Liver (tissue), 10 donors: ENCODE measurements at places on chromosomes 3 and 15. TPM values are rescaled to one million over a fixed set of nuclear protein-coding genes. Genes with fewer than 3 reads are reported as not detected.

- DNase-seq: no peak
Observed at GRCh38 chr15:49040151-49040550, 6.1 kb downstream of the SECISBP2L start.

CHRNA7 gene
- total RNA-seq: 0.08 TPM

TP63 gene
- total RNA-seq: under 0.01 TPM

- DNase-seq: no peak
Observed at GRCh38 chr15:68196445-68197169, 8.5 kb downstream of the CALML4 start.

- DNase-seq: no peak
Observed at GRCh38 chr3:113532698-113533533, 561 bp downstream of the SIDT1 start.

GRCh38 chr3:148625991-148626390, 71.7 kb upstream of the AGTR1 start:
- no peak for DNase-seq

DNA sequence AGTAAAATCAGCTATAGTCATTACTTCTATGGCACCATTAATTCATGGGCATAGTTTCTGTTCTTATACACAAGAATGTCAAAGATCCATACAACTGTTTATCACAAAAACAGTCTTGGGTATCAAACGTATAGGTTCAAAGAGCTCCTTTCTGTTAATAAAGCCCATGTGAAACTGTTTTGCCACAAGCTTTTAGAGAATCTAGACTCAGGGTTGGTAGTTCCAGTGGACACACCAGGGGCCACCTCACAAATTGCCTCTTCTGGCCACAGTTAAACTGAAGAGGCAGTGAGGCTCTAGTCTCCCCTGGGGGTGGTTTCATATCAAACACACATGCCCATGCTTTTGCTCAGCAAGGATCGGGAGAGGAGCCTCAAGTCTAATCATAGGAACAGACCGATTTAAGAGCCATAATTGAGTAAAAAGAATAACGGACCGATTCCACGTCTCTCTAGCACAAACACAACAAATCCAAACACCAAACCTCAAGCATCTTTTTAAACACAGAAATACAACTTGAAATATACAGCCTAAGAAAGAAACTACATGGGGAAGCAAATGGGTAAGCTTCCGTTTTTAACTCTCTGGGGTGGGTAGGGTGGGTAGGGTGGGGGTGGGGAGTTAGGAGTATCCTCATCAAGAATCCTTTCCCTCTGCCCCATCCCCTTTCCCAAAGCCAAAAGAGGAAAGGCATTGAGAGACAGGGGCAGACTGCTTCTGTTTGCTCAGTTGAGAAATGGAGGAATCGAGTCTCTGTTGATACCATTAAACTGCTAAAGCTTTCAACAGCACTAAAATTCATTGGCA, 443.3 kb downstream of the MAGI1 start:
- no peak for DNase-seq

CAND2 gene
- total RNA-seq: 0.84 TPM

- DNase-seq: peak; percentile 42
Observed at GRCh38 chr3:112004669-112005068, 5.9 kb downstream of the TAGLN3 start.

GRCh38 chr15:73628102-73628501, 5.1 kb downstream of the NPTN start:
- DNase-seq: no peak

DNA sequence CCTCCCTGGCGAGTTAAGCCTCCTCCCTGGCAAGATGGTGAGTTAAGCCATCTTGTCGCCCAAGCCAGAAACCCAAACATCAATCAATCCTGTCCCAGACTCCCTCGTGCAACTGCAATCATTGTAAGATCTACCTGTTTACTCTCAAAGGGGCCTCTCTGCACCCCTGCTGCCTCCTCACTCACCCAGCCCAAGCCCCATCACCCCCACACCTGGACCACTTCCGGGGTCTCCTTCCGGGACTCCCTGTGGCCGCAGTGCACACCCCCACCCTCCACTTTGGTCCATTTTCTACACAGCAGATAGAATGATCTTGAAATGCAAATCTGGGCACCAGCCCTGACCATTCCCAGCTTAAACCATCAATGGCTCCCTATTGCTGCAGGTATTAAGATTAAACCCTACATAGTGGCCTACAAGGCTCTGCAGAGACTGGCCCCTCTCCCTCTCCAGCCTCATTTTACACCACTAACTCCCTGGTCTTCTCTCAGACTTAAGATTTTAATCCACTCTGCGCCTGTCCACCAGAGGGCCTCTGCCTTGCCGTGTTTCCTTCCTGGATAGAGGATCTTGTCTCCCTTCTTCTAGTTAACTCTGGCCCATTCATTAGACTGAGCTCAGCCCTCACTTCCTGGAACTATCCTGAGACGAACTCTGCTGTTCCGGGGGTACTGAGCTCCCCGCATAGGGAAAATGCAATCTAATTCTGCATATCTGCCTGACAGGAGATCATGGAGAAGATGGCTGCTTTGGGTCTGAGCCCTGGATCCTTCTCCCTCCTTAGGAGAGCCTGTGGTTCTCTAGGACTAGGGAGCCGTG, 41.9 kb upstream of the SLC6A1 start:
- no peak for DNase-seq

CLRN1 gene
- total RNA-seq: not detected

- DNase-seq: no peak
Observed at GRCh38 chr3:39962581-39962980, 153.2 kb downstream of the MYRIP start.

DNA sequence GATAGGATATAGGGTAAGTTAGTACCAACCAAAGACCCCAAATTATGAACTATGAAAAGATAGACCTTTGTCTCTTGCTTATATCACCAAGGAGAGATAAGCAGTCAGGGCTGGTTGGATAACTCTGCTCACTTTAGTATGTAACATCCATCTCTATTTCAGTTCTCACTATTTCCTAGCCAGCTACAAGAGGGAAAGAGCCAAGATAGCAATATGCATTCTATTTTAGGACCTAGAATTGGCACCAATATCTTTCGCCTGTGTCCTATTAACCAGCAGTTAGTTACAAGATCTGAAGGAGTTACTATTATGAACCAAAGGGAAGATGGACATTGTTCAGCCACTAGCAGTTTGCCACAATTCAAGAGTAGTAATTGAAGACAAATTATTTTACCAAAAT, 457.5 kb downstream of the NSUN3 start:
- DNase-seq: no peak

PARP9 gene
- 74.0 TPM for total RNA-seq

SAMD7 gene
- not detected for total RNA-seq

MTFMT gene
- 6.8 TPM for total RNA-seq

DNA sequence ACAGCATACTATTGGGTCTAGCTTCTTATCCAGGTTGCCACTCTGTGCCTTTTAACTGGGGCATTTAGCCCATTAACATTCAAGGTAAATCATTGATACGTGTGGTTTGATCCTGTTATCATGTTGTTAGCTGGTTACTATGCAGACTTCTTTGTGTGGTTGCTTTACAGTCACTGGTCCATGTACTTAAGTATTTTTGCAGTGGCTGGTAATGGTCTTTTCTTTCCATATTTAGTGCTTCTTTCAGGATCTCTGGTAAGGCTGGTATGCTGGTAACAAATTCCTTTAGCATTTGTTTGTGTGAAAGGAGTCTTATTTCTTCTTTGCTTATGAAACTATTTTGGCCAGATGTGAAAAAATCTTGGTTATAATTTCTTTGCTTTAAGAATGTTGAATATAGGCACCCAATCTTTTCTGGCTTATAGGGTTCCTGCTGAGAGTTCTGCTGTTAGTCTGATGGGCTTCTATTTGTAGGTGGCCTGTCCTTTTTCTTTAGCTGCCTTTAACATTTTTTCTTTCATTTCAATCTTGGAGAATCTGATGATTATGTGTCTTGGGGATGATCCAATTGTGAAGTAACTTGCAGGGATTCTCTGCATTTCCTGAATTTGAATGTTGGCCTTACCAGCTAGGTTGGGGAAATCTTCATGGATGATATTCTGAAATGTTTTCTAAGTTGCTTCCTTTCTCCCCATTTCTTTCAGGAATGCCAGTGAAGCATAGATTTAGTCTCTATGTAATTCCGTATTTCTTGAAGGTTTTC, 39.3 kb downstream of the CCR1 start:
- no peak for DNase-seq

GRCh38 chr15:92392462-92392861, 1.2 kb upstream of the ST8SIA2 start:
- DNase-seq: no peak

DNA sequence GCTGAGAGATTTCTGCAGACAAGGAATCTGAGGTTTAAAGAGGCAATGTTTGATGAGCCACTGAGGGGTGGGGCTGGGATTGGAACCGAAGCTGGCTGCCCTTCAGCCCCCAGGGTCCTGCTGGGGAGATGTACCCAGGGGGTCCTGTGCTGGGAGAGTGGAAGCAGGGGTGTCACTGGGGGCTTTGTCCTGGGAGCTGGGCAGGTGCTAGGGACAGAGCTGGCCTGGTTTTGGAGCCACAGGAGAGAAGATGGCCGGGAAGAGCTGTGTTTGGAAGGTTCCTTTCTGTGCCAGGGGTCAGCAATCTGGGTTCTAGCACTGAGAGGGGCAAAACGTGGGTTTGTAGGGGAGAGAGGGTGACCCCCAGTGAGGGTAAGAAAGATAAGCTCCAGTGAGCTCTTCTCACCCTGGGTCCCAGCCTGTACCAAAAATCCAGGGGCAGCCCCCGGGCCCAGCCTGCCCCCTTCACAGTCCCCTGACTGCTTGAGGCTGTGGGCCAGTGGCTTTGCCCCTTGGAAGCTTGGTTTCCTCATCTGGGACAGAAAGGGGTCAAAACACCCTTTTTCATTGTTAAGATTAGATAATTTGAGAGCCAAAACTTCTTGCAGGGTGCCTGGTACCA, 69.6 kb downstream of the SMAD3 start:
- no peak for DNase-seq

DNA sequence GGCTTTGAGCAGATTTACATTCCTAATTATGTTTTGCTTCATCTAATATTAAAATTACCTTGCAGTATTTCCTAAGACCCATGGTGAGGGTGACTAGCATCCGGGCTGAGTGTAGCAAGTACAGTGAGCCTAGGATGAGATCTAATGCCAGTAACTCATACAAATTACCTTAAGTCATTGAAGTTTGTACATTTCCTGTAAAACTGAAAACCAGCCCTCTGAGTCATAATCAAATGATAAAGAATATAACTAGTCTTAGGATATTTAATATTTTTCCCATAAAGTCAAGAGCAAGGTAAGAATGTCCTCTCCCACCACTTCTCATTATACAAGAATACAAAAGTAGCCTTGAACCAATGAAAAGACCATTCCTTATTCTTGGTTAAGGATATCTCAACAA, 54.8 kb upstream of the CHRM5 start:
- DNase-seq: no peak

GRCh38 chr15:89569090-89569745, 6.1 kb upstream of the TICRR start:
- no peak for DNase-seq

DNA sequence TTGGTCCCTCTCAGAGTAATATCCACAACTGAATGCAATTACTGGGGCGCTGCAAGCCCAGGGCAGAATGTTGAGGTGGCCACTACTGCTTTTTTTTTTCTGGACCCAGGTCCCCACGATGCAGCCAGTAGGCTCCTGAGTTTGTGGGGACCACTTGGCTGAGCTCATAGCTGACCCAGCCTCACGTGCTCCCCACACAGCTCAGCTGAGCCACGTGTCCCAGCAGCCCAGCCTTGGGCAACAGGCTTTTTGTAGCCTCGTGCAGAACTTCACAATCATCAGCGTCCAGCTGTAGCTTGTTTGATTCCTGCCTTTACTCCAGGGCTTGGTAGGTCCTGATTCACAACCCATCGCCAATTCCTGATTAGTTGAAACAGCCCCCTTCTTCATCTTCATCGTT, 117.3 kb downstream of the ETFA start:
- DNase-seq: no peak

DNA sequence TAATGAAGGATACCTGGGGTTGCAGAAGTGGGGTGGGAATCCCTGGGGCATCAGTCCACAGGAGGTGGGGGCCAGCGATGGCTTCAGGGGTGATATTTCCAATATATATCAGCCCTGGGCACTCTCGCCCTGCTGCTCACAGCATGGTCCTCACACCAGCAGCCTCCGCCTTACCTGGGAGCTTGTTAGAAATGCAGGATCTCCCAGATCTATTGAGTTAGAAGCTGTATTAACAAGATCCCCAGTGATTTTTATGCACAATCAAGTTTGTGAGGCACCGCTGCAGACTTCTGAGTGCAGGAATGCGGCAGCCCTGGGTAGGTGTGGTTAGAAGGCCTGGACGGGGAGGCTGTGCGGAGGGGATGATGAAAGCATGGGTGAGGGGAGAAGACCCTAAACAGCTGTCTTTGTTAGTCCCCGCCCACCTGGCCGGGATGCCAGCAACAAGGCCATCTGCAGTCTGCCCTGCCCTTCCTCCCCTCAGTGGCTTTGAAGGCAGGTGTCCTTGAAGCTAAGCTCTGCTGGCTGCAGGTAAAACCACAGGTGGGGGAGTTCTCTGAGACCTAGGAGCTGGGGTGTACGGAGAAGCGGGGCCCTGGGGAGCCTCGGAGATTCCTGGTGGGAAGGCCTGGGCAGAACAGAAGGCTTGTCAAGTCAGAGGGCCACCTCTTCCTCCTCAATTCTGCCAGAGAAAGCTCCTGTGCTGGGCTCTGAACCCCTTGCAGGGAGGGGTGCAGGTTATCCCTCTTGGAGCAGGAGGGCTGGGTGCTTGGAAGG, 11.4 kb downstream of the FAM107A start:
- DNase-seq: no peak

- DNase-seq: no peak
Observed at GRCh38 chr3:113516115-113516505, 1.2 kb upstream of the SPICE1 start.

- no peak for DNase-seq
Observed at GRCh38 chr15:36109943-36110658, 469.3 kb upstream of the CDIN1 start.

DNA sequence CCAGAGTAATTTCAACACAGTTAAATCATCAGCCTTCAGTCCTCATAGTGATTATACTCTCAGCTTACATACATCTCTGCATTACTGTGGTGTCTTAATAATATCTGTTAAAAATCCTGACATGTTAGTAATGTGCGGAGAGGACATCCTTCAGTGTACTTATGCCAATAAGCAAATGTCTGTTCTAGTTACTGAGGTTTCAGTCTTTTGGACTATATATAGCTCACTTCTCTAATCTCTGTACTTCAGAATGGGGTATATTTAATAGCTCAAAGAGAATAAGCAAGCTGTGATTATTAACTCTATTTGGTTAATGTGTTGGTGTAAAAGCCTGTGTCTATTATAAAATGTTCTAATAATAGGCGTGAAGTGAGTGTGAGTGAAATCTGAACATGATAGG, 28.9 kb upstream of the OSTN start:
- DNase-seq: no peak

SENP7 gene
- 9.7 TPM for total RNA-seq
